SIG-M5 (cell line): ENCODE measurements at places on chromosomes 4 and X.

GRCh38 chr4:8236106-8236919 is 33.2 kb upstream of the HTRA3 start:
- no peak for DNase-seq

GRCh38 chr4:62871078-62871477 is 1538.2 kb downstream of the TECRL start:
- no peak for DNase-seq

DNA sequence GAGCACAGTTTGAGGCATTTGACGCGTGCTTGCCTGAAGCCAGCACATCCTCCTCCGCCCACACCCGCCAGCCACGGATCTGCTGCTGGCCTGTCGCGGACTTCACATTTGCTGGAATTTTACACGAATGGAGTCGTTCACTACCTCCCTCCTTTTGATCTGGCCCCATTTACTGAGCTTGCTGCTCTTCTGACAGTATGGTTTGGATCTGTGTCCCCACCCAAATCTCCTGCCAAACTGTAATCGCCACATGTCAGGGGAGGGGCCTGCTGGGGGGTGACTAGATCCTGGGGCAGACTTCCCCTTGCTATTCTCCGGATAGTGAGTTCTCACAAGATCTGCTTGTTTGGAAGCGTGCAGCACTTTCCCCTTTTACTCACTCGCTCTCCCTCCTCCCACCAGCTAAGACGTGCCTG is 19.9 kb upstream of the CPLX1 start:
- no peak for DNase-seq

DNA sequence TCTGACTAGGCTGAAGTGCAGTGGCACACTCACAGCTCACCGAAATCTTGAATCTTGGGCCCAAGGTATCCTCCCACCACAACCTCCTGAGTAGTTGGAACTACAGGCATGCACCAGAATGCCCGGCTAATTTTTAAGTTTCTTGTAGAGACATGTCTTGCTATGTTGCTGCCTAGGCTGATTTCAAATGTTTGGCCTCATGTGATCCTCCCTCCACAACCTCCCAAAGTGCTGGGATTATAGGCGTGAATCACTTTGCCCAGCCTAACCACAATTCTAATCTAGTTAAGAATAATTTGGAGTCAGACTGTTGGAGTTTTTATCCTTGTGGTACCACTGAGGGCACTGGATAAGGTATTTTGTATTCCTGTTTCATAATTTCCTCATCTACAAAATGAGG is 317.5 kb upstream of the AGA start:
- DNase-seq: no peak

- DNase-seq: no peak
Observed at GRCh38 chr4:143858456-143858855, 46.9 kb downstream of the GYPE start.
